ENCODE measurements at places on chromosomes 11 and 22. TPM values are rescaled to one million over a fixed set of nuclear protein-coding genes. Genes with fewer than 3 reads are reported as not detected.

The ADM2 gene
- 7.9 TPM for total RNA-seq

The TST gene
- total RNA-seq = 38.1 TPM

The TRIM51 gene
- not detected for total RNA-seq

The POU2AF2 gene
- total RNA-seq = 0.74 TPM

The TBX10 gene
- total RNA-seq = not detected

The FAM118A gene
- total RNA-seq = 60.8 TPM

The PNPLA2 gene
- 61.8 TPM for total RNA-seq

The SLC37A2 gene
- total RNA-seq = 13.3 TPM

The DEUP1 gene
- total RNA-seq = 1.2 TPM

The XKR3 gene
- not detected for total RNA-seq

The OR2AT4 gene
- total RNA-seq = not detected

The CYB561A3 gene
- 51.6 TPM for total RNA-seq

The ST3GAL4 gene
- total RNA-seq = 192 TPM

The NXPE4 gene
- 12.3 TPM for total RNA-seq

The FAM118B gene
- 21.7 TPM for total RNA-seq

The CNGA4 gene
- 0.27 TPM for total RNA-seq

The UBQLN3 gene
- total RNA-seq = 13.5 TPM

The BUD13 gene
- 12.2 TPM for total RNA-seq

The ME3 gene
- total RNA-seq = 31.4 TPM

The HEPN1 gene
- total RNA-seq = not detected

The SLC6A5 gene
- total RNA-seq = not detected
